Ecto neural progenitor cell (in vitro differentiated cells): ENCODE measurements at places on chromosomes 7 and 10.

DNA sequence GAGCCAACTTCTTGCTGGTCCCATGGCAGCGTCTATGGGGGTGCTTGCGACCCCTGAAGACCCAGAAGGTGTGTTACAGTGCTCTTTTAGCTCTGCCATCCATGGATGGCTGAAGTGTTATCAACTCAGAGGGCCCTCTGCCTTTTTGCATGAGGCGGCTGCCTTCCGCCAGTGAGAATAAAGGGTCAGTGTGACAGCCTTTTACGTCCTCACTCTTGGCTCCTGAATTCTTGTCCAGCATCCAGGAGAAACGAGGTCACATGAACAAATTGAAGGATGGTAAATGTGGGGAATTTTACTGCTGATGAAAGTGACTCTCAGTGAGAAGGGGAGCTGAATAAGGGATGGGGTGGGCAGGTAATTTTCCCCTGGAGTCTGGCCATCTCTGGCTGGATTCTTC lies 24.1 kb downstream of the SSMEM1 start:
- no peak for DNase-seq

- no peak for DNase-seq
These were observed 95.7 kb downstream of the ELAPOR2 start for GRCh38 chr7:86963599-86964230.

GRCh38 chr10:1476455-1476803 lies 260.9 kb downstream of the ADARB2 start:
- DNase-seq: peak; percentile 63

GRCh38 chr7:37236906-37237305 lies 211.8 kb downstream of the ELMO1 start:
- DNase-seq: no peak

DNA sequence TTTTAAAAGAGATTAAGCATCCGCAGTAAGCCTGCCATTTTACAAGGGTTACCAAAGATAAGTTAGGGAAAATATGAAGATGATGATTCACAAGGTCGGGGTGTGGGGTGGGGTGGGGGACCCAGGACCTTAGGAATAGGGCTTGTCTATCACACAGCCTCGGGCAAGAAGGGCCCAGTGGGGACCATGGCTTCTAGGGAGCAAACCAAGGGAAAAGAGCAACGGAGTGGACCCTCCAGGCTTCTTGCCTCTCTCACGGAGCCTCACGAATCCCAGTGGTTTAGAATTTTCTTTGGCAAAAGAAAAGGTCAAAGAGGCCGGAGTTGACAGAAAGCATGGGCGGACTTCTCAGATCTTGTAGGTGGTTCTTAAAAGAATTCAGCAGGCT lies 1.3 kb downstream of the PRKCQ start:
- no peak for DNase-seq
